NCI-H2029 treated with DMSO at 0.1 percent for 48 hours (cell line): ENCODE measurements at places on chromosomes 16 and 17.

DNA sequence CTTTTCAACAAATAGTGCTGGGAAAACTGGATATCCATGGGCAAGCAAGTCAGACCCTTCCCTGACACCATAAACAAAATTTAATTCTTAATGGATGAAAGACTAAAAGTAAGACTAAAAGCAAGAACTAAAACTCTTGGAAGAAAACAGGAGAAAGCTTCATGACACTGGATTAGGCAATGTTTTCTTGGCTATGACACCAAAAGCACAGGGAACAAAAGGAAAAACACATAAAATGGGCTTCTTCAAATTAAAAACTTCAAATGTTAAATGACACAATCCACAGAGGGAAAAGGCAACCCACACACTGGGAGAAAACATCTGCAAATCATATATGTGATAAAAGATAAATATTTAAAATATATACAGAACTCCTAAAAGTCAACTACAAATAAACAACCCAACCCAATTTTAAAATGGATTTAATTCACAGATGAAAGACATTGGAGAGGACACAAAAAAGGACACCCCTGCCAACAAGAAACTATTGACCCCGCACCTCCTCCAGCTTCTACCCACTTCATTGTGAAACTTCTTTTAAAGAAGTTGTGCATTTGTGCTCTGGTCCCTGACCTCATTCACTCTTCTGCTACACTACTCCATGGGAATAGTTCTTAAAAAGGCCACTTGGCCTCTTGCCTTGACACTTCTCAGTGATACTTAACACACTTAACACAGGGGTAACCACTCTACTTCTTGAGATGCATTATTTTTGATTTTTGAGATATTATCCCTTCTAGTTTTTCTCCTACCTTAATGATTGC lies 80.3 kb downstream of the TRIM37 start:
- no peak for DNase-seq

GRCh38 chr17:35665662-35666061 lies 65.8 kb upstream of the RASL10B start:
- DNase-seq, result no peak

DNA sequence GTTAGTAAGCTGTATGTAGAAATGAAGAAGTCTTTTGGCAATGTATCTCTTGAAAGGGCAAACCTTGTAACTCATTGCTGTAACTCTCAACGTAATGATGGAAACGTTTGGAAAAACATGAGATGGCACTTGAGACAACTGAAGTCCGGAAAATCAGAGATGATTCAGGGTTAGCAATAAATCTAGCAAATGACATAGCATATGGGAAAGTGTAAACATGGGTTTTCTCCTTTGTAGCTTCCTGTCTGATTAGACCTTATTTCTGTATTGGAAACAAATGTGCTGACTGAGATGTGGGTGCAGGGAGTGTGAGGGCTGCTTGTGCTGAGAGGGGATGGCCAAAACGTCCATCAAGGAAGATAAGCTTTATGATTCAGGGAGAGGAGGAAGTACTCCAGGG lies 110.7 kb upstream of the FAM20A start:
- DNase-seq, result no peak

- DNase-seq, result no peak
Observed at GRCh38 chr16:22257440-22257839, 39.8 kb upstream of the POLR3E start.

- no peak for DNase-seq
Observed at GRCh38 chr16:14215941-14216340, 144.8 kb downstream of the MRTFB start.

GRCh38 chr16:57892041-57892440 lies 78.9 kb downstream of the CNGB1 start:
- no peak for DNase-seq

GRCh38 chr16:86496929-86497461 lies 13.3 kb upstream of the FOXF1 start:
- no peak for DNase-seq

DNA sequence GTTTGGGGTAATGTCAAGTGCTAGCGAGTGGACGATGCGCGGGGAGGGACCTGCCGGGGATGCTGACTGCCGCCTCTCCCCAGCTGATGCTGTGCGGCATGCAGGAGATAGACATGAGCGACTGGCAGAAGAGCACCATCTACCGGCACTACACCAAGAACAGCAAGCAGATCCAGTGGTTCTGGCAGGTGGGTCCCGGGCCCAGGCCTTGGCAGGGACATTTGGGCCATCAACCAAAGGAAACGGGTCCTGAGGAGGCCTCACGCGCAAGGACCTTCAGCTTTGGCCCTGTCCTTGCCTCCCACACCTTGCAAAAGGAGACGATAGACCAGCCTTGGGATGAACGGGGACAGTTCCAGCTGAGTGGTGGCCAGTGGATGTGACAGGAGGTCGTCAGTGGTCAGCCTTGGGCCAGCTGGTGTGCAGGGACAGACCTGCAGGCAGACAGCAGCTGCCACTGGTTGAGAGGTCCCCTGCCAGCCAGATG lies 13.6 kb upstream of the CLEC18A start:
- no peak for DNase-seq

- DNase-seq, result no peak
Observed at GRCh38 chr17:61648587-61648986, 57.6 kb upstream of the NACA2 start.

- no peak for DNase-seq
Observed at GRCh38 chr16:75745242-75745641, 19.0 kb upstream of the CPHXL start.

DNA sequence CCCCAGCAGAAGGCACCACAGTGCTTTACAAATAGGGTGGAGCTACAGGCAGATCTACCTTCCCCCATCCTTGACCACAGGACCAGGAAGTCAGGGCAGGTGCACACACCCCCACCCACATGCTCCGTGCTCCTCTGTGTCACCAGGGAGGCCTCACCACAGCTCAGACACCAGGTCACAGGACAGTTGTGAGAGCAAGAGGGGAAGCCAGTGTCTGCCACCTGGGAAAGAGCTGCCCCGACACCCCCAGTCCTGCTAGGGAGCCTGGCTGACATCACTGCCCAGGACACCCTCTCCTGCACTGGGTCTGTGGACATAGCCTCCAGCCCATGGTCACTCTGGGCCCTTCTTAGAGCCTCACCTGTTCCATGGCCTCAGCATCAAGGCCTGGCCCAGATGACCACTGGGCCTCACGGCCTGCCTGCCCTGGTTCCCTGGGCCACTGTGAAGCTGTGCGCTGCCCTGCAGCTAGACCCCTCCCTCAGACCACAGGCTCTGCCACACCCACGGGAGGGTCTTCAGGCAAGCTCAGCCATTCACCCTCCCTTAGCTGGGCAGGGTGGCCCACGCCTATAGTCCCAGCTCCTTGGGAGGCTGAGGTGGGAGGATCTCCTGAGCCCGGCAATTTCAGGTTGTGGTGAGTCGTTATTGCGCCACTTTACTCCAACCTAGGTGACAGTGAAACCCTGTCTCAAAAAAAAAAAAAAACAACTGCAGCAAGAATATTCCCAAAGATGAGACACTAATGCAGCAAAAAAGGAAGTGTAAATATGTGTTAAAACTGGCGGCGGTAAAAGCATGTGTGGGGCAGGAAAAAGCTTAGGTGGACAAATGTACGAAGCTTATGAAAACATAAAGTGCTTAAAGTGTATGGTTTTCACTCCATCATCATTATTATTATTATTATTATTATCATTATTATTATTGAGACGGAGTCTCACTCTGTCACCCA lies 14.2 kb downstream of the POLR3K start:
- DNase-seq, result peak; percentile 45

DNA sequence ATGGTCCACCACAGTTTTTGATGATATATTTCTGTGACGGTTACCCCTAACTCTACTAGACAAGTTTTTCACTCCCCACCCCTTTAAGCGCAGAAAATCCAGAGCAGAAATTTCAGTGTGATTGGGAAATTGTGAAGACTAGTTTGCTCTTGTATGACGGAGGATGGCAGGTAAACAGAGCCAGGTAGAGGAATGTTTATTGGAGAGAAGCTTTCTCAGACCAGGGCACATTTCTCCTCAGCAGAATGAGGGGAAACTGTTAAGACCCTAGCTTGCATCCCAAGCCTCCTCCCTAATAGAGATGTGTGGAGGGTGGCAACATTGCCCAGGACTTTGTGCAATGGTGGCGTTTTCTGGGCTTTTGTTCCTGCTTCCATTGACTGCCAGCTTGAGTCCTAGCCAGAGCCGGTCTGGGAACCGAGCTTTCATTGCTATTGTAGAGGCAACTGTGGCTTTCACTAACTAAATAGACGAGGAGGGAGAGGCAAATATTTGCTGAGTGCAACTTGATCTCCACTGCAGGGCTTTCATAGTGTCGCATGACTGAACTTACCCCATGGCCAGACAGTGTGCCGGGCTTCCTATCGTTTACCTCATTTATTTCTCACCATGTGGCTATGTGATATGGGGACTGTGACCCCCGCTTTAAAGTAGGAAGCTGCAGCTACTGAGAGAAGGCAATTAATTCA lies 159.6 kb upstream of the MPHOSPH6 start:
- peak; percentile 89 for DNase-seq

GRCh38 chr17:45223539-45224528 lies 2.1 kb downstream of the FMNL1 start:
- DNase-seq, result no peak

DNA sequence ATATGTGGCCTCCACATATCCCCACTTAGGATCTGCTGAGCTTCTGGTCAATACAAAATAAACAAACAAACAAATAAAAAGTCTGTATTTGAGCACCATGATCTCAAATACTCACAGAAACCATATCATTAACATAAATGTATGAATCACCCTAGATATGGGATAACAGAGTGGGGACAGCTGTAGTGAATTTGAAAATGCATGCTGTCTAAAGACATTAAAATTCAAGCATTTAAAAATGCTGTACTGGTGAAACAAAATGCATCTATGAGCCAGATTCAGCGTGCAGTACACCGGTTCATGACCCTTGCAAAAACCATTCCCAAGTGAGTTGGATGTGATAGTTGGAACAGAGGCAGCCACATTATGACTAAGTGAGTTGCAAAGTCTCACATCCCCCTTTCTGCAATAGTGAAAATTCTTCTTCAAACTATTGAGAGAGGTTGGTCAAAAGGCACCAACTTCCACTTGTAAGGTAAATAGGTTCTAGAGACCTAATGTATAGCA lies 12.3 kb downstream of the GRIN2A start:
- no peak for DNase-seq

GRCh38 chr16:55439101-55439690 lies 39.8 kb upstream of the MMP2 start:
- no peak for DNase-seq

- DNase-seq, result no peak
Observed at GRCh38 chr17:12348476-12348875, 317.2 kb upstream of the MYOCD start.
